Activated T-cell treated with anti-CD3 and anti-CD28 coated beads for 48 hours (primary cell): ENCODE measurements at places on chromosomes 2 and 18.

DNA sequence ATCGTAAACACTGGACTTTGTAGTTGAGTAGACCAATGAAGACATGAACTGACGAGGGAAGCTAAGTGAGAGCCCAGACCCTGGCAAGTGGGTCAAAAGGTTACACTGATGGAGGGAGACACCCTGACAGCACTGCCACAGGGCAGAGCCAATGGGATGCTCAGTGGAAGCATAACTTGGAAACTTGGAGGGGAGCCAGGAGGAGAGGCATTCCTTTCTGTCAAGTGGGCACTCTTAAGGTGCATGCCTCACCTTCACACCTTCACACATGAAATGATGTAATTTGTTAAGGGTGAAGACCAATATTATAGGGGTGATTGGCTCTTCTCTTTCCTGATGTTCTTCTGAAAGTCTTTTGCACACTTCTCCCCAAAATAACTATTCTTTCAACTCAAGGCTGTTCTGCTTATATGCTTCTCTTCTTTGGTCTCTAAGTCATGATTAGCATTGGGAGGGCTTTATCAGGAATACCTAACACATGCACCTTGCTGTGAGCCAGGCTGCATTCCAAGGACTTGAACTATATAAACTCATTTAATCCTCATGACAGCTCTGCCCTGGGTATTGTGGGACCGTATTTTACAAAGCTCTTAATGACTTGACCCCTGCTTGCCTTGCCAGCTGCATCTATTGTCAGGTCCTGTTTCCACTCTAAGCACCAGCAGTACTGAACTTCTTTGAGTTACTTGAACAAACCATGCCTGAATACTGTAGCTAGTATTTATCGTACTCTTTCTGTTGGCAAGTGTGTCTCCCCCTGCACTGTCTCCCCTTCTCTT lies 19.0 kb downstream of the RPL37A start:
- no peak for DNase-seq

DNA sequence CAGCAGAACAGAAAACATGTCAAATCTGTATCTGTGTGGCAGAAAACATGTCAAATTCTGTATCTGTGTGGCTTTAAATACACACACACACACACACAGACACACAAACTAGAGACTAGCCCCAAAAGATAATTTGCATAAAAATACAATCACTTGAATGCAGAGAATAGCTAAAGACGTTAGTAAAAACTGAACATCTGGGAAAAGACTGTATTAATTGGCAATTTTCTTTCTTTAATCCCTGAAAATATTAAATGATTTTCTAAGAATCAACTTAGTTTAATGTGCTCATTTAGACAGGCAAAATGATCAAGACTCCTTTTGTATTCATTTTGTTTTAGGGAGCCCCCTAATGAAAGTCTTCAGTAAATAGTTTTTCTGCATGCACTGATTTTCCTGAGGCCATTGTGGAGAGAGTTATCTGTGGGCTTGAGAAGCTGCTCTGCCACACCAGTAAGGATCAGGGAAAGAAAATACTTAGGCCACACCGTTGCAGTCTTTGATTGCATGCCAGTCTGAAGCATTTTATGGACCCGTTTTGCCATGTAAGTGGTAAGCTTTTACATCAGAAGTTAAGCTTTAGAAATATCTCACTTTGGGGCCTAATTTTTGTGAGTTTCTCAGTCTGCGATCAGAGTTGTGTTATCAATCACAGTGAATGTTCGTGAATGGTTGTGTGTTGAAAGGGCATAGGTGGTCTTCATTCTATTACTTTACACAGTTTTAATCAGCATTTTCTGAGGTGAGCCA lies 2.2 kb downstream of the SPATS2L start:
- DNase-seq: no peak

DNA sequence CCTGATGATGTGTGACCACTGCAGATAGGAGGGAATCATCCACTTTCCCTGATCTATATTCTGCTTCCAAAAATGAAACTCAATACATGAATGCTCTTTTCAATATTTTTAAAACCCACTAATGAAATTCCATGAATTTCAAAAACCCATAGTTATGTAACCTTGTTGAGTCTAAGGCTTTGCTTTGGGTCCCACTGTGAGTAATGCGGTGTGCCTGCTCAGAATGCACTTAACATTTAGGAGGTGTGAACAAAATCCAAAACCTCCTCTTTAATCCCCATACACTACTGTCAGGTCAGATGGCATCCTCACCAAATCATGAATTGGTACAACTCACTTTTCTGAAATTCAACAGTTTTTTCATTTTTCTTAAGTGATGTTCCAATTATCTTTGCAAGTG lies 50.4 kb downstream of the CCDC93 start:
- DNase-seq: no peak

- DNase-seq: no peak
Observed at GRCh38 chr2:231364961-231365810, 30.3 kb upstream of the B3GNT7 start.

DNA sequence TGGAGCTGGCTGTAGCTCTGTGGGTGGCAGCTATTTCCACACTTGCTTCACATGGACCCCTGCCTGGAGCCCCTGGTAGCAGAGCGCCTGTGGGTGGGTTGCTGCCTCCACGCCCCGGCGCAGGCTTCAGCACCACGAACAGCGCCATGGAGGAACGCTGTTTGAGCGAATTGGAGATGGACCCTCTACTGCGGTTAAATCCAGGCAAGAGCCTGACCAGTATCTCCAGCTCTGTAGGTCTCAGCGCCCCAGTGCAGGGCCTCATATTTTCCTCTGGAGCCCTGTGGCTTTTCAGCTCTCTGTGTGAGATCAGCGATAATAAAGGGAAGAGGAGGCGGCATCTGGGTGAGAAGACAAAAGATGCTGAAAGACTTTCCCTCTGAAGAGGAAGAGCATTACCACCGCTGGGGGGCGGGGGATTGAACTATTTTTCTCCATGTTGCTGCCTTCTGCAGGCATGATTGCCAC lies 12.0 kb downstream of the ONECUT2 start:
- no peak for DNase-seq

GRCh38 chr2:144504218-144504641 lies 15.7 kb downstream of the ZEB2 start:
- DNase-seq: no peak

DNA sequence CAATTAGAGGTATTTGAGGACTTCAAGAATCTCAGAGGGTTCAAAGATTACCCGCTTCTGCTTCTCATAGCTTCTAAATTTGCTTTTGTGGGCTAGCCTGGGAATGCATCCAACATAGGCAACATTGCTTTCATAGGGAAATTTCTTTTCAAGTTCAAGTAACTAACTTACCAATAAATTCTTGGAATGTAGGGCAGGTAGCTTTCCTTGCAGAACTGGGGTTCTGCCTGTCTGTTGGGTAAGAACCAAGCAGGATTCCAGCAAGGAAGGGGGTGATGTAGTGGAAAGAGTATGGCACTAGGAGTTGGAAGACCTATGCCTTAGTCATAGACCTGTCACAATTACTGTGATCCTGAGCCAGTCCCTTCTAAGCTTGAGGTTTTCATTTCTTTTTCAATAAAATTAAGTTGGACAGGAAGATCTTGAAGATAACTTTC lies 164.1 kb downstream of the FHOD3 start:
- DNase-seq: no peak

- no peak for DNase-seq
Observed at GRCh38 chr2:169095621-169096105, 26.3 kb downstream of the DHRS9 start.

DNA sequence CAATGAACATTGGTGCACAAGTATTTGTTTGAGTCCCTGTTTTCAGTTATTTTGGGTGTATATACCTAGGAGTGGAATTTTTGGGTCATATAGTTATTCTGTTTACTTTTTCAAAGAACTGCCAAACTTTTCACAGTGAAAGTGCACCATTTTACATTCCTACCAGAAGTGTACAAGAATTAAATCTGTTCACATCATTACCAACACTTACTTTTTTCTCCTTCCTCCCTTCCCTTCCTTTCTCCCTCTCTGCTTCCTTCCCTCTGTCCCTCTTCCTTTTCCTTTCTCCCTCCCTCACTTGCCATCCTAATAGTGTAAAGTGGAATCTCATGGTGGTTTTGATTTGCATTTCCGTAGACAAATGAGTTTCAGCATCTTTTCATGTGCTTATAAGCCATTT lies 11.9 kb downstream of the ADNP2 start:
- DNase-seq: no peak
